ENCODE measurements at places on chromosomes 5 and 9.

GRCh38 chr9:11469745-11470144 is 856.9 kb upstream of the PTPRD start:
- no peak for DNase-seq

- DNase-seq = no peak
Observed at GRCh38 chr9:93827545-93828330, 127.4 kb downstream of the BARX1 start.

- DNase-seq = no peak
Observed at GRCh38 chr5:62143268-62144229, 162.5 kb upstream of the KIF2A start.

- DNase-seq = no peak
Observed at GRCh38 chr5:1437876-1438559, 7.2 kb downstream of the SLC6A3 start.

- DNase-seq = no peak
Observed at GRCh38 chr5:45417285-45417998, 278.7 kb downstream of the HCN1 start.

- DNase-seq = no peak
Observed at GRCh38 chr5:147223343-147223742, 11.5 kb upstream of the STK32A start.

DNA sequence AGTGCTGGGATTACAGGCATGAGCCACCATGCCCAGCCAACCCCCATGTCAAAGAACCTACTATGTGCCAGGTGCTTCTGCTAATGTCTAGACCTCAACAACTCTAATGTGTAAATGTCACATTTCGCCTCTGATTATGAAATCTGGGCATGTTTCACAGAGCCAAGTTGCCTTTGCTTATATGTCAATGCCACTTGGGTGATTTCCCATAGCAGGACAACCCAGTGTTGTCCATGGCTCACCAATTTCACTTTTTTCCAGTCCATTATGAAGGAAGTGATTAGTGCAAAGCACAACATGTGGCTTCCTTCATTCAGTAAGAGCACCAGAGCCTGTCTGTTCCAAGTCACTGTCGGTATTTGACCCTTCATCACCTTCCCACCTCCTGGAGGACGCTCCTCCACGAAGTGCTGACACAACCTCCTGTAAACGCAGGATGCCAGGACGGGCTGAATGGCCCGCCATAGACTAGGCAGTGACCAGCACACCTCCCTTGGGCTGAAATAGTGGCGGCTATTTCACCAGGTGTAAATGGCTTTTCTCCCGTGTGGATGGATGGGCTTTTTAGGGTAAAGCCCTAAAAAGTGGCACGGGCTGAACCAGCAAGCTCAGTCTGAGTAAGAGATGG is 962 bp upstream of the PKN3 start:
- DNase-seq = no peak

- no peak for DNase-seq
Observed at GRCh38 chr5:176446884-176447590, 1.1 kb upstream of the FAF2 start.

DNA sequence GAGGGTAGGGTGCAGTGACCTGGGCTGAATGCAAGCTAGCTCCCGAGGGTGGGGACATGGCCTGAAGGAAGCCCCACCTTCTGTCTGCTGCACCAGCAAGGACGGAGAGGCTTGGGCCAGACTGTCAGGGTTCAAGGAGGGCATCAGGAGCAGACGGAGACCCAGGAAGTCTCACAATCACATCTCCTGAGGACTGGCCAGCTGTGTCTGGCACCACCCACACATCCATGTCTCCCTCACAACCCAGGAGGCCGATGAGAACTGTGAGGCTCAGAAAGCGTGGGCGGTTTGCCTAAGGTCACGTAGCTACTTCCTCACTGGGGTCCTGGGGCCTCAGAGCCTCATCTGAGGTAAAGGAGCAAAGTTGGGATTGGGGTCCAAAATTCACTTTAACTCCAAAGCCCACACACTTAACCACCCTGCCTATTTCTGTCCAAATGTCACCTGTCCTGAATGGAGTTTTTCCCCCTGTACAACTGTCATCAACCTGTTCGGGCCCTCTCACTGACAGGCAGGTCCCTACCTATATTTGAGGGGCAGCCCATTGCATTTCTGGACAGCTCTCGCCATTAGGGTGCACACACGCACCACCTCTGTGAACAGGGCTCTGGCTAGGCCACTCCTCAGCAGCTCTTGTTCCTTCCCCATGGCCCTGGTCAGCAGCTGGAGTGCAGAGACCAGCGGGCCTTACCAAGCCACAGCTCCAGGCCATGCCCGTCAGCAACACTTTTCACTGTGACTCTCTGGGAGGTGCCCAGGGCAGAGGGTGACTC is 3.4 kb downstream of the IL13 start:
- DNase-seq = no peak

GRCh38 chr5:177304392-177305119 is 957 bp downstream of the PRELID1 start:
- no peak for DNase-seq
